Cortex of kidney (tissue), 1 donor: ENCODE measurements at places on chromosomes 16 and 17.

DNA sequence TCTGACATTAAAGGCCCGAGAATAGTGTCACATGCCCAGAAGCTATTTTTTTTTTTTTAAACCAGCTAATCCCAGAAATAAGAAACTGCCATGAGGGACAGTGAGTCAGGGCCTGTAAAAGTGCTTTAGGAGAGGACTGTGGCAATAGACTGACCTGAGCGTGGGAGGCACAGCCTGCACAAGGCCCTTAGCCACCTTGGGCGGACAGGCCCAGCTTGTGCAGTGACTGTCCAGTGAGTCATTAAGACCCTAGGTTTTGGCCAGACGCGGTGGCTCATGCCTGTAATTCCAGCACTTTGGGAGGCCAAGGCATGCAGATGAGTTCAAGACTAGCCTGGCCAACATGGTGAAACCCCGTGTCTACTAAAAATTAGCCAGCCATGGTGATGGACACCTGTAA lies 343.0 kb upstream of the ZFHX3 start:
- no peak for DNase-seq

DNA sequence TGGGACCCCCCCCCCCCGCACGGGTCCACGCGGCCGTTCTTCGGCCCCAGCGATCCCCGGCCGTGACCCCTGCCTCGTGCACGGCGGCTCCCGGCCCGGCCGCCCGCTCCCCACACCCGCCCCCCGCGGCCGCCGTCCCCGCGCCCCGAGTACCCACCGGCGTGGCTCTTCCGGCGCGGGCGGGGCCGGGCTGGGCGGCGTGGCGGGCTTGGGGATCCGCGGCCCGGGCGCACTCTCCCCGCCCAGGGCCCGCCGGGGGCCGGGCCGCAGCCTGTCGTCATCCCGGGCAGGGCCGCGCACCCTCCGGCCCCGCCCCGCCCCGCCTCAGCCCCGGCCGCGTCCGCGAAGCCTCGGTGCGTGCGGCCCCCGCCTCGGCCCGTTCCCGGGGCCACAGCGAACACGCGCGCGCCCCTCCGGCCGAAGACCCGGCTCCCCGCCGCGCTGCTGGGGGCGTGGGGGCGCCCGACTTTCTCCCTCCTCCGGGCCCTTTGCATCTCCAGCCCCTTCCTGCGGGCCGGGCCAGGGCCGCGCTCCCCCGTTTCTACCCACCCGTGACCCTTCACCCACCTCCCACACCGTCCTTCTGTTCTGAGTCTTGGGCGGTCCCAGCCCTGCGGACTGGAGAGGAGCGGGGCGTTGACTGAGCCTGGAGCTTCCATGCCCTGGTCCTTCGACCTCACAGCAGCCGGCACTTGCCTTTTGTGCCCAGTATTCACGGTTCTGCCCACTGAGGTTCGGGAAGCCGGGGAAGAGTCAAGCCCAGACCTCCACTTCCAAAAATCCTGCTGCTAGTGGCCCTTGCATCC lies 840 bp downstream of the MYO1C start:
- no peak for DNase-seq

DNA sequence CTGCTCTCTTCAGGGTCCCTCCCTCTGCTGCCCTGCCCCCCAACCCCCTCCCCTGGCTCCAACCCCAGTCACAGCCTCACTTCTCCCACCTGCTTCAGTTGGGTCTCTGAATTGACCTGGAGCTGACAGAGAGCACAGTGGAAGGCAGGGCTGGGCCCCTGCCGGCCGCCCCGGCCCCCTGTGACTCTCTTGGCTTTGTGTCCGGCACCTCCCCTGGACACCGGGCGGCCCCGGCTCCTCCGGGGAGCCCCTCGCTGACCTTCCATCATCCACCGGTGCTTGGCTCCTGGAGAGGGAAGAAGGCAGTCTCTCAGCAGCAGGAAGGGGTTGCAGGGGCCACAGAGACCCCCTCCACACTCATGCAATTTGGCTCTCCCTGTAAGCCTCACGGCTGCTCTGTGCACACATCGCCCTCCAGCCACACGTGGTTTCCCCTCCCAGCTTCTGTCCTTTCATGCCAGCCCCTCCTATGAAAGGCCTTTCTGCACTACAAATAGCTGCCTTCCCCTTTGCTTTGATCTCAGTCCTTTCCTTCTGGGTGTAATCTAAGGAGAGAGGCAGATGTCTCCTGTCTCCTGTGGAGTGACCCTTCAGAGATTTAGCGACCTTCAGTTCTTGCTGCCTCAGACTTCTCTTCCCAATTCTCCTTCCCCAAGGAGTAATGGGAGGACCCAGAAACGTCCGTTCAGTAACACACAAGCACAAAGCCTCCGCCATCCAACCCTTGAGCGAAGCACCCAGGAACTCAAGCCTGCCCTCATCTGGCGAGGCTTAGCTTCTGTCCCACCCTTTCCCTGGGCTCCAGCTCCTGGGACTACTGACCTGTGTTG lies 8.3 kb downstream of the NKIRAS2 start:
- no peak for DNase-seq

GRCh38 chr17:6660101-6660500 lies 8.5 kb downstream of the C17orf100 start:
- DNase-seq, result no peak

- DNase-seq, result no peak
These were observed 24.1 kb upstream of the WFDC1 start for GRCh38 chr16:84270531-84270930.

GRCh38 chr17:62902531-62903220 lies 63.4 kb upstream of the TANC2 start:
- DNase-seq, result no peak

GRCh38 chr16:57999366-57999970 lies 1.0 kb downstream of the ZNF319 start:
- no peak for DNase-seq

DNA sequence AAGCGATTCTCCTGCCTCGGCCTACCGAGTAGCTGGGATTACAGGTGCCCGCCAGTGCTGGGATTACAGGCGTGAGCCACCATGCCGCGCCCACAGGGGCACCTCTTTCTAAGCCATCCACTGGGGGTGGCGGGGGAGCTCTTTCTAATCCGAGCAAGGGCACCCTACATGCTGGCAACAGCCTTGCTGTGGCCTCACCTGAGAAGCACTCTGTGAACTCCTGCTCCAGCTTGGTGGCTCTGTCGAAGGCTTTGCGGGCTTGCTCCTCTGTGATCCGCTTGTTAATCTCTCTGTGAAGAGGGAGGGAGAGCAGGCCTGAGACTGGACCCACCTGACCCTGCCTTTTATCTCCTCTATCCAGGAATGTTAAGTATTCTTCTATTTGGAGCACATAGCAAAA lies 11.9 kb upstream of the ASGR1 start:
- DNase-seq, result no peak

DNA sequence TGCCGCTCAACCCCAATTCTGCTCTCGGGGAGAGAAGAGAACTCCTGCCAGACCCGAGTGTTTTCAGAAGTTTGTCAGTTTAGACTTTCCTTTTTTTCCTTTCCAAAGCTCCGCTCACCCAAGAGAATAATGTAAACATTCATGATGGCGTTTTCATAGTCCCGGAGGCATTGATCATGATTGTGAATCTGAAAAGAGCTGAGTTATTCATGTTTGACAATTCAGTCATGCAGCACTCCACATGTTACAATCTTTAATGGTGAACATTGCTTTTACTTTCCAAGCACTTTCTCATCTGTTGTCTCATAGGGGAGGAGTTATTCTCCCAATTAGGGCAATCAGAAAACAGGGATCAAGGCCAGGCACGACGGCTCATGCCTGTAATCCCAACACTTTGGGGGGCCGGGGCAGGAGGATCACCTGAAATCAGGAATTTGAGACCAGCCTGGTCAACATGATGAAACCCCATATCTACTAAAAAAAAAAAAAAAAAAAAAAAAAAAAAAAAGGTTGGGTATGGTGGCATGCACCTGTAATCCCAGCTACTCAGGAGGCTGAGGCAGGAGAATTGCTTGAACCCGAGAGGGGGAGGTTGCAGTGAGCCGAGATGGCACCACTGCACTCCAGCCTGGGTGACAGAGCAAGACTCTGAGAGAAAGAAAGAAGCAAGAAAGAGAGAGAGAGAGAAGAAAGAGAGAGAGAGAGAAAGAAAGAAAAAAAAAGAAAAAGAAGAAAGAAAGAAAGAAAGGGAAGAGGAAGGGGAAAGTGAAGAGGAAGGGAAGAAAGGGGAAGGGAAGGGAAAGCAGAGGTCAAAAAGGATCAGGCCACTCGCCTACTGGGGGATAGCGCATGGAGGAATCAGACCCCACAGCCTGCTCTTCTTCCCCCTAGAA lies 70.0 kb upstream of the TNRC6C start:
- no peak for DNase-seq

- DNase-seq, result no peak
These were observed 39.4 kb downstream of the CAPNS2 start for GRCh38 chr16:55605754-55606336.

GRCh38 chr16:445566-445965 lies 20.1 kb downstream of the RAB11FIP3 start:
- DNase-seq, result no peak

DNA sequence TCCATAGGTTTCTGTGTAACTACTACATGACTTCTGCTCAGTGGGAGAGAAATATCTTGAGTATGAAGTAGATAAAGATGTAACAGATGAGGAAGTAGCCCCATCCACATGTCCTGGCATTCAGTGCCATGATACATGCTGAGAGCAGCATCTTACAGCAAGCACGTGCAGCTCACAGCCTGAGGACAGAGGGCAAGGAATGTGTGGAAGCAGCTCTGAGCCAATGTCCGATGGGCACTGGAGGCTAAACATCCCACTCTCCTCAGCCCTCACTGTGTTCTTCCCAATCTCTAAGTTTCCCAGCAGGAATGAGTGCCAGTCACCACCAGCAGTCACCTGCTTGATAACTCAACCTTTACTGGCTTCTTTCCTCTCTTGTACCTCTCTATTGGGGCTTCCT lies 40.4 kb downstream of the CFDP1 start:
- DNase-seq, result no peak

DNA sequence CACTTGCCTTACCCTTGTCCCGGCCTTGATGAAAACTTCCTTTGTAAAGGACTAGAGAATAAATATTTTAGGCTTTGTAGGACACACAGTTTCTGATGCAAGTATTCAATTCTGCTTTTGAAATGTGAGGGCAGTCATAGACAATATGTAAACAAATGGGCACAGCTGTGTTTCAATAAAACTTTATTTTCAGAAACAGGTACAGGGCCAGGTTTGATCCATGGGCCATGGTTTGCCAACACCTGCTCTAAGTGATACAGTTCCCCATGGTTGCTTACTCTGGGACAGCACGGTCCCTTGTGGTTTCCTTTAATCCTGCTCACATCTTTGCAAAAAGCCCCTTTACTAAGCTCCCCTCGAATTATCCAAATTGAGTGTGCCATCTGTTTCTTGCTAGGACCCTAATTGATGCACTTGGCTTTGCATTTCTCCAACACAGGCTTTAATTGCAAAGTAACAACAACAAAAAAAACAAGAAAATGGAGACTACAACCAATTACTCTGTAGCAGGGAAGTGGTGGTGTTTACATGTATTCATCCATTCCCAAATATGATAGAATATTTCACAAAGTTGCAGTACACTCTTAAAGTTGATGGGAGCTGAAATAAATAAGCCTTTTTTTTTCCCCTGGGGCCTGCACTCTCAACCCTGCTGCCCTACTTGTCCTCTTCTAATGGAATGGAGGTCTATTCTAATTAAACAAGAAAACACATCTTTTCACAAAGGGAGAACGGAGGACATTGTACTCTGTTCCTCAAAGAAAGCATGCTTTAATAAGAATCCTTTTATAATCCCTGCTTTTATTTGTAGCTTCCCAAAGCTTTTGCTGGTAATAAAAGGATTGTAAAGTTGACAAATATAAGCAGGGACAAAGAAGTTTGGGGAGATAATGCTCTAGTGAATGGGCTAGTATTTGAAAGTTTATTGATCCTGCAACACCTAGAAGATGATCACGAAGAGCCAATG lies 37.7 kb upstream of the TOX3 start:
- no peak for DNase-seq

- DNase-seq, result no peak
These were observed 40.7 kb upstream of the CBFA2T3 start for GRCh38 chr16:89017543-89018281.

DNA sequence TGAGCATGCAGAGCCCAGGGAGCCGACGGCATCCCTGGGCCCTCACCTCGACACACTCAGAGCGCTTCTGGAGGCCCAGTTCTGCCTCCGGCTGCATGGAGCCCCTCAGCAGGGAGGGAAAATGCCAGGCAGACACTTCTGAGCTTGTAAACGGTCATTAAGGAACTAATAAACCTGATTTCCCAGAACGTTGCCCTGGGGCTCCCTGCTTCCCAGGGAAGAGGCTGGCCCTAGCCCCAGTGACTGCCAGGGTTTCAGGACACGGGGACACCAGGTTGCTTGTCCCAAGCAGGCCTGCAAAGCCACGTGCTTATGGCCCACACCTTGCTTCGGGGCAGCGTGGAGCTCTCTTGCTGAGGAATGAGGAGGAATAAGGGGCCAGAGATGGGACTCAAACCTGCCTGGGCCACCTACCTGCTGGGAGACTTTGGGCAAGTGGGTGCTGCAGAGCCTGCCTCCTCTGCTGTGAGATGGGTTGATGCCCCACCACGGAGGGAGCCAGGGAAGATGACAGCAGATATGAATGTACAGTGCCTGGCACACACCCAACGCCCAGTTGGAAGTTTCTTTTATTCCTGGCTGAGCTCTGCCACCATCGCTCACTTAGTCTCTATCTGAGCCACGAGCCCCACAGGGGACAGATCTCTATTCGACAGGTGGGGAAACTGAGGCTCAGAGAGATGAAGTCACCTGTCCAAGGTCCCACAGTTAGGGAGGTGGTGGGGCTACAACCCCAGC lies 5.4 kb downstream of the RHBDF2 start:
- no peak for DNase-seq

DNA sequence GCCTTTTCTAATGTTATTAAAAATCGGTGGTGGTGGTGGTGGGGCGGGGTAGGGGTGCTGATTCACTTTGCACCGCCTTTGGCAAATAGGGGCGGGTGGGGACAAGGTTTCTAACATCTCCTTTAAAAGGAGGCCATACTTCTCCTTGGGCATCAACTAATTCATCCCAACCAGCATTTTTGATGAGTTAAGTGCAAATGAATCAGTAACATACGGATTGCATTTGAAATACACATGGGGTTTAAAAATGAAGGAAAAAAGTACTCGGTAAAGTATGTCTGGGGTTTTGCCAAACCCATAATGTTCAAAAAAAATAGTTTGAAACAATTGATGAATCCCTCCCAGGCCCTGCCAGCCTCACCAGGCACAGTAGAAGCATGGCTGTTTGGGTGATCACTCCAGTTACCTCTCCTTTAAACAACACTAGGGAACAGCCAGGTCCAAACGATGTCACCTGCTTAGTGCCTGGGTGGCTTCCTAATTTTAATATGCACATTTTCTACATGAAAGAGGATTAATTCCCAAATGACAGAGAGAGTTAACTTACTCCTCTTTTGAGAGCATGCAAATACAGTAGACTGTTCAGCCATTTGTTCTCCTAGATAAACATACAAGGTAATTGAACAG lies 107.2 kb downstream of the ANKFN1 start:
- no peak for DNase-seq

DNA sequence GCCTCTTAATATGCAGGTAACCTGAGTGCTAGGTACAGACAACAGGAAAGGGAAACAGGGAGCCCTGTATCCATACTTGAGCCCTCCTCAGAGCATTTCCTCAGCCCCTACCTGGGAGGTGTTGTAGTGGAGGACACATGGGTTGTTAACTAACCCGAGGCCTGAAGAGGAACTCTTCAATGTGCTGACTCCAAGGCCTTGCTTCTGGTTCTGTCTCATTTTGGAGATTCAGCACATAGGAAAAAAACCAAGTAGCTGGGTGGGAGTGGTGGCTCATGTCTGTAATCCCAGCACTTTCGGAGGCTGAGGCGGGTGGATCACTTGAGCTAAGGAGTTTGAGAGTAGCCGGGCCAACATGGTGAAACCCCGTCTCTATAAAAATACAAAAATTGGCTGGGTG lies 24.8 kb downstream of the SNX11 start:
- no peak for DNase-seq
